Neural crest cell (in vitro differentiated cells): ENCODE measurements at places on chromosomes 12 and 14. TPM values are rescaled to one million over a fixed set of nuclear protein-coding genes. Genes with fewer than 3 reads are reported as not detected.

The TMEM121 gene
- 12.3 and 13.9 TPM in 2 replicates for total RNA-seq

The SDR9C7 gene
- total RNA-seq, result not detected in 2 replicates

The DDX54 gene
- 68.5 and 69.7 TPM in 2 replicates for total RNA-seq

The RERGL gene
- not detected in 2 replicates for total RNA-seq

The POTEM gene
- total RNA-seq, result not detected in 2 replicates

The SSTR1 gene
- not detected in 2 replicates for total RNA-seq

The PPP1CC gene
- 288 and 293 TPM in 2 replicates for total RNA-seq

The LRP1-AS gene
- total RNA-seq, result not detected in 2 replicates

The AGAP2 gene
- total RNA-seq, result 3.9 and 4.1 TPM in 2 replicates

The SOAT2 gene
- total RNA-seq, result not detected in 2 replicates

The RPS6KL1 gene
- 13.9 and 14.1 TPM in 2 replicates for total RNA-seq

DNA sequence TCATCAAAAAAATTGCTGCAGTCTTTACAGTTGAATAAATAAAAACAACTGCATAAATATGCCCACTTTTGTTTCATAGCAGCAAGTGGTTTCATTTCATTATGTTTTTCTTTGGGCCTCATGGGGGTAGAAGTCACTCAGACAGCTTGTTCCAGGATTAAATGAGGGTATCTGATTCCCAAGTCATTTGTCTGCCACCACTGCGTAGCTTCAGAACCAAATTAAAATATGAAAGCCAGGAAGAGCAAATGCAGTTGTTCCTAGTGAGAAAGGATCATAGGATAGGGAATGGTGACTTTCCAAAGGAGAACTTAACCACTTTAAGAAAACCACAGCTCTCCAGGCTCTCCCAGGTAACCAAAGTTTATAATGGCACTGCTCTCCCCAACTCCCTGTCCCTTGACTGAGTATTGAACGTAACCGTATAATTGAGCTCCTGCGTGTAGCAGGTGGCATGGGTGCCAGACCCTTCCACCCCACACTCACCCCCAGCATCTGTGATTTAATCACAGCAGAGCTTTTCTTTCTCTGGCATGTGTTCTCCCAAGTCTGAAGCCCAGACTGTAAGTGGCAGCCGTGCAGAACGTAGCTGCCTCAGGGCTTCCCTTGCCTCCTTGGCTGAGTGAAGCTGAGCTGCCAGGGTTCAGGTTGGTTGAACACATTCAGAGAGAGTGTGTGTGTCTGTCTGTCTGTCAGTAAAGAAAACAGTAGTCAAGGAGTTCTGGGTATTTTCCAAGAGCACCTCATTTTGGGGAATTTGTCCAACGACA lies 11.3 kb upstream of the KCNH3 start:
- no peak for DNase-seq

GRCh38 chr12:78155546-78155945 lies 324.9 kb downstream of the NAV3 start:
- DNase-seq, result no peak

GRCh38 chr14:64811676-64812075 lies 68.0 kb downstream of the SPTB start:
- no peak for DNase-seq

GRCh38 chr12:51391283-51392123 lies at the start of gene GALNT6:
Gene GALNT6 (minus strand): TSS chr12:51391406. CDS start chr12:51379781, 11,625 bp downstream.
- DNase-seq, result no peak

GRCh38 chr14:49512147-49512551 lies 74.0 kb downstream of the RPS29 start:
- no peak for DNase-seq

DNA sequence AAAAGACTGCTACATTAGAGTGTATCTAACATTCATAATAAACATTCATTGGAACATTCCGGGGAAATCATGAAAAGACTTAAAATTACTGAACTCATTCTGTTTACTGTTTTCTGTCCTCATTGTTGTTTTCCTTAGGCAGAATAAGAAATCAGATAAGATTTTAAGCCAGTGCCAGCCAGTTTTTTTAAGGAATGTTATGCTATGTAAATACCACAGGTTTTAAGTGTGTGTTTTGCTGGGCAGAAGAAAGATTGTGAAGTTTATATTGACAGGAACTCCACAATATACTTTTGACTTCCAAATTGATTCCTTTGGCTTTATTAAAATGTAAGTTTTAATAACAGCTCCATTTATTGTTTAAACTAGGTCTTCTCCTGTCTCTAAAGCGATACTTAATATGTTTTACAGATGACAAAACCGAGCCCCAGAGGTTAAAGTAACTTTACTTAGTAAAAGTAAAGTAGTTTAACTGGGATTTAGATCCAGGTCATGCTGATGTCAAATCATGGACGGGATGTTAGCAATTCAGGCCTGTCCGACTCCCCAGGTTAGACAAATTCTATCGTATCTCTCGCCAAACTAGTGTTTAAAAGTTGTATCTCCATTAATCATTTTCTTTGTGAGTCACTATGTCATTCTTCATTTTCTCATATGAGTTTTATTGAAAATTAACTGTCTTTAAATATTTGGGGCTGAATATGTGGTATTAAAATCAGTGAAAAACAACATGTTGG lies 1.7 kb downstream of the LARP4 start:
- DNase-seq, result no peak

- DNase-seq, result no peak
Observed at GRCh38 chr12:52423661-52424500, 10.3 kb downstream of the KRT75 start.

DNA sequence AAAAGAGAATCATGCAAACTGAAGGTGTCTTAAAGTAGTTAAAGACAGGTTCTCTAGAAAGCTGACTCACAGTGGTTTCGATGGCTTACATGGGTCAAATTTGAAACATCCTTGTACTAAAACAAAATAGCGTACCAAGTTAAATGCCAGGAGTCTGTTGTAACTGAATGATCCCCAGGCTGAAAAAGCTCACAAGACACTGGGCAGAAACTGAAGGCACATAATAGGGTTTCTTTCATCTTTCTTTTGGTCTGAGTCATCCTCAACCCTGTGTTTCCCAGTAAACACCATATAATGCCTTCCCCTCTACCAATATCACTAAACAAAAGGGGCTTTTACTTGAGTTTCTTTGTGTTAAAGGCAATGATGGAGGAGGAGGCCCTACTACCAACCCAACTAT lies 12.8 kb downstream of the ZFYVE1 start:
- no peak for DNase-seq

- DNase-seq, result peak; percentile 39
Observed at GRCh38 chr12:124566997-124567672, at the start of gene NCOR2. Gene NCOR2 (minus strand): TSS chr12:124567612. CDS start chr12:124495251, 72,361 bp downstream.

DNA sequence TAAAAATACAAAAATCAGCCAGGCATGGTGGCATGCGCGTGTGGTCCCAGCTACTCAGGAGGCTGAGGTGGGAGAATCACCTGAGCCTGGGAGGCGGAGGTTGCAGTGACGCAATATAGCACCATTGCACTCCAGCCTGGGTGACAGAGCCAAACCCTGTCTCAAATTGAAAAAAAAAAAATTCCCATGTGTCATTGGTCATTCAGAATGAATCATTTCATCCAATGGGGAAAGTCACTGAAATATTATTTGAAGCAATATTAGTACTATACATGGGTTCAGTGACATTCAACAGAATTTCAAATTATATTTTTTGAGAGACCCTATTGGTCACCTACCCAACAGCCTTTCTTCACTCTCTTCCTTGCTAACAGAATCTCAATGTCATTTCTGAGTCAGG lies 276.1 kb downstream of the ITPR2 start:
- no peak for DNase-seq

GRCh38 chr12:16361142-16361783 lies 13.8 kb downstream of the MGST1 start:
- no peak for DNase-seq

DNA sequence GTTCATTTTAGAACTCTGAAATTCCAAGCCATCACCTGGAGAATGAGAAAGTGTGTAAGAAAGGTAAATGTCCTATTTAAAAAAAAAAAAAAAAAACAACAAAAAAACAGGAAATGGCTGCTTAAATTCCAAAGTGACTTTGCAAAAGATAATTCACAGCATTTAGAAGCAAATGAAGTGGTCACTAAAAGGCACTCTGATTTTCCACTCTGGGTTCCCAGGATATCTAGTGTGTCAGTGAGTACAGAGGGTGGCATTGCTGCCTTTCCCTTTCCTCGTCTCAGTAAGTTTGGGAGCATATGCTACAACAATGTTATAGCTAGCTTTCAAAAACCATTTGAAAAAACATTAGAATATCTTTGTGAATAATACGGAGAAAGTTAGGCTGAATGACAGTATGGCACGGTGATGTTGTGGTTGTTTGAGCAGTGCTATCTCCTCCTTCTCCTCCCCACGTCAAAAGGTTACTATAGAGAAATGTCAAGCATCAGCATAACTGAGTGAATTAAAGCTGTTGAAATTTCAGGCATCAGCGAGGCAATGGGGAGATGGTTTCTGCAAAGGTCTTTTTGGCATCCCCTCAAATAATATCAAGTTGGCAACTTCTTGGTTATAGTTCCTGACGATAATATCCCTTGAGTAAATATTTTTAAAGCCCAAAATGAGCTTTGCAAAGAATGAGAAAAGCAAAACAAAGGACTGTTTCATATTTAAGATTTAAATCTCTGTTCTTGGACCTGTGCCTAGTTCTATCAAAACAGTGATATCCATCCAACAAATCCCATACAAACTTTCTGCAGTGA lies 164.5 kb upstream of the E2F7 start:
- no peak for DNase-seq

DNA sequence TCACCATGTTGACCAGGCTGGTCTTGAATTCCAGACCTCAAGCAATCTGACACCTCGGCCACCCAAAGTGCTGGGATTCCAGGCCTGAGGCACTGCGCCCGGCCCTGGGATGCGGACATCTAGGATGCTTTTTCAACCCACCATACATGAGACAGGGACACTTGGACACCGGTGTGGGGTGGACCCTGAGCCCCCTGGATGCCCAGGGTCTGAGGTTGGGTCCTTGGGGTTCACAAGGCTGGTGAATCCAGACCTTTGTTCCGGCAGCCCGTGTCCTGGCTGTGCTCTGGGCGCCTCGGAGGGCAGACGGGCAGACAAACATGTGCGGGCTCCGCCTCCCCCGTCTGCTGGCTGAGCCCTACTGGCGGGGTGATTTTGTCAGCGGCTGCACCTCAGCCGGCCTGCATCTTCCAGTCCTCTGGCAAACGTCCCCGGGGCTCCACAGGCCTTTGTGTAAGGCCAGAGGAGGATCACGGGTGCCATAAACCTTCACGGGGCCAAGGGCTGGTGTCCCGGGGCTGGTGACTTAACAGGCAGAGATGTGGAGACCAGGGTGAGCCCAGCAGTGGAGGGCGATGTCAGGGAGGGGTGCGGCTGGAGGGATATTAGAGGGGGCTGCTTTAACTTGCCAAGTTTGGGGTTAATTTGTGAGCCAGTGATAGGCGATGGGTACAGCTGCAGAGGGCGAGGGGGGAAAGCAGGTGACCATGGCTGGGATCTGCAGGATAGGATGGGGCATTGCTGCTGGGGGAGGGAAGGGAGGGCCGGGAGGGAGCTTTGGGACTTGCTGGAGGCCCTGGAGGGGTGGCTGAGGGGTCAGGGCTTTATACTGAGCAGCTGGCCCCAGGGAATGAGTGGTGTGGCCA lies 5.8 kb downstream of the ASPG start:
- DNase-seq, result no peak
